Natural killer cell (primary cell): ENCODE measurements at places on chromosomes 2 and 18. TPM values are rescaled to one million over a fixed set of nuclear protein-coding genes. Genes with fewer than 3 reads are reported as not detected.

The SOX11 gene
- total RNA-seq, result not detected

DNA sequence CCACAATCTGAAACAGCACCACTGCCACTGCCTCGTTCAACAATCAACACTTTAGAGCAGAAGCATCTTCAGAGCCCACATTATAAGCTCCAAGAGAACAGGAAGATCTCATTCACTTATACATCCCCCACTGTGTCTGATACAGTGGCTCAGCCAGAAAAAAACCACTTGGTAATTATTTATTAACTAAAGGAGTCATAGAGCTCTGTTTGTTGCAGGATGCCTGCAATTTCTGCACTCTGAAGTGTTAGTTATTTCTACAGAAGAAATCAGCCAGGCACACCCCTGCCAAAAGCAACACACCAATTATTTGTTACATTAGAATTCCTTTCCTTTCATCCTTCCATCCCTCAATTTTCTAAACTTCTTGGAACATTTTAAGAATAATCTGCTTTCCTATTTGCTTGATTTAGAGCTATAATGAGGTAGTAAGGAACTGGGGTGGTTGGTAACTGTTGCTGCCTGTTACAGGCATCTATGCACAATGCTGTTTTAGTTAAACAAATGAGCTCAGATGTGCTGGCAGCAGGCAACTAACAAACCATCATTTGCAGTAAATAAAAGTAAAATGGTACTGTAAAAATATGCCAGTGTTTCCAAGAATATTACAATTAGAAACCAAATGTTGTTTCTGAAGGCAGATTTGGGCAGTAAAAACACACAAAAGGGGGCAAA lies 59.9 kb downstream of the DYM start:
- no peak for DNase-seq

DNA sequence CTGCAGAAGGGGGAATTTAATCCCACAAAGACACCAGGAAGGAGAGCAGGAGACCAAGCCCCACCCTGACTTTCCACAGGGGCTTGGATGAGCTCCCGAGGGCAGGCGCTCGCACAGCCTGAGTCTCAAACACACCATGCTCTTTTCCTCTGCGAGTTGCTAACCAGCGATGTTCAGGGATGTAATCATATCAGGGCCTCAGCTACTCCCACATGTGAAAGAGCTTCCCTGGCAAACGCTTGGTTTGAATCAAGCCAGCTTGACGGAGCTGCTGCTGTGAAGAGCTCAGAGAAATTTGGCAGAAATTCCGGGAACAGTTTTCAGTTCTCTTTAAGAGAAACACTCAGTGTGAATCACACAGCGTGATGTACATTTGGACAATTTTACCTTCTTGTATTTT lies 385.8 kb downstream of the GALR1 start:
- DNase-seq, result no peak

DNA sequence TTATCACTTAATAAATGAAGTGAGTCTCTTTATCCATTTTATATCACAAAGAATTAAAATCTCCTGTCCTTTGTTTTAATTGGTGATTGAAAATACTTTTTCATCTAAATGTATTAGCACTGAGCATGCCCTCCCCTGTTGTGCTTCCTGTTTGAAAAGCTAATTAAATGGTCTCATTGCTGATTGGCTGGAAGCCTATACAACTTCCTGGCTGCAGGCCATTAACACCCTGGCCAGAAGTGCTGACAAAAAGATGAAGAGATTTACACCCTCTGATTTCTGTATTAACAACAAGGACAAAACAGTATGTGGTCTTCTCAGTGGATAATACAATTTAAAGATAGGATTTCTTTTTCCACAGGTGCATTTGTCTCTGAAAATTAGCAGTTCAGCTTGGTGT lies 548.0 kb downstream of the DCC start:
- DNase-seq, result no peak

DNA sequence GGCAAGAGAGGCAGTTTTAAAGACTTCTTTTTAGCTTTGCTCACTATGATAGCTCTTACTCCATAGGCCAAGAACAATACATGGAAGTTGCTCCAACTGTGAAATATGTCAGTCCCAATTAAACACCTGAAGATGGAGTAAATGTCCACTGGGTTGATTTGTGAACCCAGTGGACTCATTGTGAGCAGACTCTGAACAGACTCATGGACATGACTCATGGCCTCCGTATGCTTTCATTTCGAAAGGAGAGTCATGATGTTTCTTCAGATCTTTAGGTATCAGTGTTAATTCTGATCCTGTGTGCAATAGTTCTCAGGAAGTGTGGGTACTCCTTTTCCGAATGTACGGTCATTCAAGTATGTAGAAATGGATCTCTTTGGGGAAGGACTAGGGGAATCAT lies 5.4 kb upstream of the CWC22 start:
- DNase-seq, result no peak
